ENCODE measurements at places on chromosomes 2 and 18.

GRCh38 chr2:192775459-192776262 is 580.9 kb upstream of the TMEFF2 start:
- no peak for DNase-seq

DNA sequence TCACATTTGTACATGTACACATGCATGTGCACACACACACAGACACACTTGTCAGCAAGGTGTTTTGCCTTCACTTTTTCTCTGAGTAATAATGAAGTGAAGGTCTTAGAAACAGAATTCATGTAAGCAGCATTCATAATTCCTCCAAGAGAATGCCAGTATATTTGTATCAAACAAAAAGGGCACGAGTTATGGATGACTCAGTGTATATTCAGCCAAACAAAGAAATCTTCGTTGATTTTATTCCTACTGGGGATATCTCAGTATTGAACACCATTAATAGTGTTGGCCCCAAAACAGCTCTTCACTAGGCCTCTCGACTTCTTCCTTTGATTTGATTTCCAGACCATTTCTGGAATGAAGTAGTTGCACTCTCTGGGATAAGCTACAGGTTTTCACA is 125.3 kb downstream of the PIK3C3 start:
- no peak for DNase-seq

- no peak for DNase-seq
These were observed 227.8 kb downstream of the AGAP1 start for GRCh38 chr2:235721625-235722024.

DNA sequence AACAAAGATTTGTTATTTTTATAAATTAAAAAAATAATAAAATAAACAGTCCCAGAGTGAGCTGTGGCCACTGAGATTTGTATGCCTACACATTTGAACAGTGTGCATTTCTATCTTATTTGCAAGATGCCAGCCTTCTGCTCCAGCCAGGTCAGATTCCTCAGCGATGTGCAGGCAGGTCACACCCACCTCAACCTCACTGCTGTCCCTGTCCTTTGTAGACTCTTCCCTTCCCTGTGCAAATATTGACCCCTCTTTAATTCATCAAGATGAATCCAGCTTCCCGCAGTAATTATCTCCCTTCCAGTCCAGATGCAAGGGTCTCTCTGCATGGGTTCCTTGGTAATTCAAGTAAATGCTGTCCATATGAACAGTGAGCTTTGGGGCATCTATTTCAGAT is 256.2 kb downstream of the PIEZO2 start:
- DNase-seq = no peak

- DNase-seq = no peak
These were observed 370.4 kb downstream of the CLIP4 start for GRCh38 chr2:29485631-29486030.

DNA sequence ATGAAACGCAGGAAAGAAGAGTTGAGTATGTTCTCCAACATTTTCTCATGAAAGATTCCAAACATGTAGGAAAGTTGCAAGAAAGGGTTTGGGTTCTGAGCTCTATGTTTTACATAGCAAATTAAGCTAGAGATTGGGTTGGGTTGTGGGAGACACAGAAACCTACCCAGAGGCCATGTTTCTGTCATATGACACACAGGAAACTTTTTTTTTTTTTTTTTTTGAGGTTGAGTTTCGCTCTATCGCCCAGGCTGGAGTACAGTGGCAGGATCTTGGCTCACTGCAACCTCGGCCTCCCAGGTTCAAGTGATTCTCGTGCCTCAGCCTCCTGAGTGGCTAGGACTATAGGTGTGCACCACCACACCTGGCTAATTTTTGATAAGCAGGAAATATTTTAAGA is 57.6 kb downstream of the DOCK10 start:
- DNase-seq = peak; percentile 14

All from CD4-positive, alpha-beta T cell treated with Interleukin-21 for 1 hour (primary cell).